Endothelial cell (in vitro differentiated cells): ENCODE measurements at places on chromosomes 11 and 22.

DNA sequence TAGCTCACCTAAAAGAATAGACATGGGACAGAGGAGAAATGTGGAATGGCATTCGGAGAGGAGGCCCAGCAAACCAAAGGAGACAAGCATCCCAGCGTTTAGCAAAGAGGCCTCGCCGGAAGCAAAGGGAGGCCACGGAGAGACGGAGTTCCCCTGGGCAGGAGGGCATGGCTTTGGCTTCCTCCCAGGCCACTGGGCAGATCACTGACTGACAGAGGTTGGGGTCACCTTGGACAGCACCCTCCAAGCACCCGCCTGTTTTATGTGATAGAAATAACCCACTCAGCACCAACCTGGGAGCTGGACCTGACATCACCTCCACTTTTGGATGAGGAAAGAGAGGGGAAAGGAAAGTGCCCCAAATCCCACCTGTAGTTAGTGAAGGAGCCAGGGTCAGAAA, 434.1 kb downstream of the BRD1 start:
- DNase-seq = no peak

DNA sequence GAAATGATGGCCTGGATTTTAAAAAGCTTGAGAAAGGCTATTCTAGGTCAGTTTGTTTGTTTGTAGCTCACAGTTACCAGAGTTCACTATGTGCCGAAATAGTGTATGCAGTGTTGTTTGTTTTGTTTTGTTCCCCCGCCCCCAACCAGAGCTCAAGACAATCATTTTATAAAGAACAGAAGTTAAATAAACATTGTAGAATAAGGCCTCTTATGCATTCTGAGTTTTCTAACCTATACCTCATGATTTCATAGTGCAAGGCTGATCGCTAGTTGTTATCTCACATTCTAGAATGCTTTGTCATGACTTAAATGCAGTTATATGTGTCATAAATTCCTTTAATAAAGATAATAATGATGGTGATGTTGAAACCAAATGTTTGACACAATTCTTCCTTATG, 7.8 kb downstream of the KCNA4 start:
- no peak for DNase-seq

DNA sequence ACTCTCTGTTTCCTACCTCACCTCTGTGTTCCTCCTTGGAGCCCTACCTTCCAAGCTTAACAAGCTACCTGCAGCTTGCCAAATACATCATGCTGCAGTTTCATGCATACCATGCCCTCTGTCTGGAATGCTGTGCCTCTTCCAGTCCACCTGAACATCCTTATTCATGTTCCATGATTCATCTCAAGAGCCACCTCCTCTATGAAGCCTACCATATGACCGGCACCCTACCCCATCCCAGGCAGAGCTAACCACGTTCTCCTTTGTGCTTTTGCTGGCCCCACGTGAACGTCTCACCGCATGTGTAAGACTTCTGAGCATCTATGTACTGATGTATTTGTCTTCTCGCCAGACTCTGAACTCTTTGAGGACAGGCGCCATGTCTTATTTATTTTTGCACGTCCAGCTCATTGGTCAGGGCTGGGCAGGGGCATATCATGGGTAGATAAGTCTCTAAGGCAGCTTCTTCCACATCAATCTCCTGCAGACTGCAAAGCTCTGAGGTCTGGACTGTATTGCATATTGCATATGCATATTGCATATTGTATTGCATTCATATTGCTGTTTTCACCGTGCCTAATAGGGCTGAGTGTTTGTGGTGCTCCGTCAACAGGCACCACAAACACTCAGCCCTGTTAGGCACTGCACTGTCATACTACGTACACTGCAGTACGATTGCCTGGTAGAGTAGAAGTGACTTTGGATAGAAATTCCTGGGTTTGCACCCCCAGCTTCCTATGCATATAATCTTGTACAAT, 31.0 kb downstream of the TST start:
- no peak for DNase-seq

- no peak for DNase-seq
These were observed at the start of gene SPI1 for GRCh38 chr11:47378010-47378835. Gene SPI1 (minus strand): TSS chr11:47378547. CDS start chr11:47378353, 194 bp downstream.

DNA sequence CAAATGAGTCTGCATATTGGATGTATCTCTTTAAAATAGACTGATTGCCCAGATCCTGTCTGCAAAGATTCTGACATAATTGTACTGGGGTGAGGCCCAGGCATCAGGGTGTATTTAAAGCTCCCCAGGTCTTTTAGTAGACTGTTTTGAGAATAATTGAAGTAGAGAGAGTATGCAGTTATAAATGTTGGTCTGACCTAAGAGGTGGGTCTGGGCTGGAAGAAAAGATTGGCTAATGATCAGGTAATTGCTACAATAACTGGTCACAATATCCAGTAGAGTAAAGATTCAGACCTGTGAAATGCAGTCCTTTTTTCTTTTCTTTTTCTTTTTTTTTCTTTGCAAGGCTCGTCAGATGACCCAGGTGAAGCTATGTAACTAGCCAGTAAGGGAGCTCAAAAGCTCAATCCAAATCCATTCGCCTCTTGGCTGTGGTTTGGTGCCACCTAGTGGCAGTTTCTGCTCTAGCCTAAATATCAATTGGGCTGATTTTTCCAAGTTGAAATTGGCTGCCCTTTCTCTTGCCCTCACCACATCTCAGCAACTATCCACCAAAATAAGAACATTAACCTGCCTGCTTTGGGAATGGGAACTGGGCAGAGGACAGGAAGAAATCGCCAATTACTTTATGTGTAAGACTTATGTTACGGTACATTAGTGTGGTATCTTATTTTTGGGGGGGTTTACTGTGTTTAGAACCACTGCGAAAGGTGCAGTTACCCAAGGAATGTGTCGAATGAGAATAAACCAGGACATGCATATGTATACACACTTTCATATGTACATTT, 45.9 kb downstream of the ZNF143 start:
- peak; percentile 74 for DNase-seq

- DNase-seq = no peak
These were observed 47.0 kb downstream of the IGLL5 start for GRCh38 chr22:22934543-22935055.

DNA sequence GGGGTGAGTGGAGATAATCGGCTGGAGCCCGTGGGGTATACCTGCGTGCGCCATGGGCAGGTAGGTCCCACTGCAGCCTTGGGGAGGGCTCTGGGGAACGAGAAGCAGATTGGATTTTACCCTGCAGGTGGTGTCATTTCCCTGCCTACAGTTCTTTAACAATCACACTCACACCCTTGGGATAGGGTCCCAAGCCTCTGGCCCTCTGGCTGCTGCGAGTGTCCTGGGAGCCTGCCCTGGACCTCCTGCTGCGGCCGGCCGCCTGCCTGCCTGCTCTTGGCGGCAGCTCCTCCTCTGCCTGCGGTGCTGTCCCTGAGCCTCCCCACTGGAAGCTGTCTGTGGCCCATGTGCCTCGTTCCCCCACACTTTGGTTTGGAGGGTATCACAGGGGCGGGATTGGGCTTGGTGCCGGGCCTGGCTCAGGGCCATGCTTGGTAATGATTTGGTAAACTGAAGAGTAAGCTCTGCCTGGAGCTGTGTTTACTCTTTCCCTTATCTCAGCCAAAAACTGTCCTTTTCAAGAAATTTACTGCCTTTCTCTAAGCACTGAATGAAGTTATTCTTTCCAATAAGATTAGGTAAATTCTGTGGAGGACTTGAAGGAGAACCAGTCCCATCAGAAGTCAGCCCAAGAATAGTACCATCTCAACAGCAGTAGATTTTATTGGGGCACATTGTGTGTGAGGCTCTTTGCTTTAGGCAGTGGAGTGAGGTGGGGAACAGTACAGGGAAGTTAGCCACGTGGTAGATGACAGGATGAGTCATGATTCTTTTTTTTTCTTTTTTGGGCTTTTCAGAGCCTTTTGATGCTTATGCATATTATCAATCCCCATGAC, 53.7 kb downstream of the TBC1D22A start:
- no peak for DNase-seq

GRCh38 chr11:115819014-115819413, 314.8 kb upstream of the CADM1 start:
- no peak for DNase-seq

DNA sequence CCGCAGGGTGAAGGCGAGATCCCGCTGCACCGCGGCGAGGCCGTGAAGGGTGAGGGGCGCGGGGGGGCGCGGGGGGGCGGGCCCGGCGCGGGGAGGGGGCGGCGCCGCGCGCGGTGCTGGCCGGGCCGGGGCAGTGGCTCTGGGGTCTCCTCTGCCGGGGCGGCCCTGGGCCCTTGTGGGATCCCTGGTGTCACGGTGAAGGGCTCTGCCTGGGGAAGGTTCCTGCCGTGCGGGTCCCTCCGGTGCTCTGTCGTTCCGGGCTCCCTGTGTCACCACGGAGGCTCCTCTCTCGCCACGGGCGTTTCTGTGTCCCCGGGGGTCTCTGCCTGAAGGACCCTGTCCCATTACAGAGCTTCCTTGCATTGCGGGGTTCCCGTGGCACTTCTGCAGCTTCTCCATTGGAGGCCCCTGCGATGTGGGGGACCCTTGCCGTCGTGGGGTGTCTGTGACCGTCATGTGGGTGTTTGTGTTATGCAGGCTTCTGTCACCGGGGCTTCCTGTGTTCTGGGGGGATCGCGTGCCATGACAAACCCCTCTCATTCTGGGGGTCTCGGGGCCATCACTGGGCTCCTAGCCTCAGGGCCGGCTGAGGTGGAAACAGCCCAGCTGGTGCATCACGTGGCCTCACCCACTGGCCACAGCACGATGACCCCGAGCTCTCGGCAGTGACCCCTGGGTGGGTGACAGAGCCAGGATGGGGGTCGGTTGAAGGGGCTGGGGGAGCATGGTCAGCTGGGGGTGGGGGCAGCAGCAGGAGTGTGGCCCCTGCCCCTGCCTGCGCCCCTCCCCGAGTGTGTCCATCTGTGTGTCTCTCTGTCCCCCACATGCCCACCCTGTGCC, 25.3 kb downstream of the SHANK3 start:
- DNase-seq = no peak

DNA sequence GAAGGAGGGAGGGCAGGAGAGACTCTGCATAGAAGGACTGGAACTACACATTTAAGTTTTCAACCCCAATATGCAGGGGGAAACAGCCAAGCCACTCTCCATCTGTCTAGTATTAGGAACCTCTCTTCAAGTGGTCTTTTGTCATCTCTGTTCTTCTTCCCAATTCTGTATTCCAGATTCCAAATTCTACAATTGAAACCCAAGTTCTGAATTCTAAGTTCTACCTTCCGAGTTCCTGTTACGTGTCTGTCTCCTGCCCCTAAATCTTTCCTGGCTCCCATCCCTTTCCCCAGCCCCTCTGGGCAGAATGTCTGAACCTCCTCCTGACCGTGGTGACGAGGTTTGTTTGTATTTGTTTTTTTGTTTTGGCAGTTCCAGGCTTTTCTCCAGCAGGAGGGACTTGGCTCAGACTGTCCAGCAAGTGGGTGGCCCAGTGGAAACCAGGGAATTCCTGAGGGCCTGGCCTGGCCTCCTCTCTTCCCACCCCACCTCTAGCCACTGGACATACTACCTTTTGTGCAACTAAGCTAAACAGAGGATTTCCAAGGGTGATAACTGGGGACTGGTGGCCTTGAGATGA, 1.6 kb upstream of the THOC5 start:
- no peak for DNase-seq
